ENCODE measurements at places on chromosomes 4 and X.

DNA sequence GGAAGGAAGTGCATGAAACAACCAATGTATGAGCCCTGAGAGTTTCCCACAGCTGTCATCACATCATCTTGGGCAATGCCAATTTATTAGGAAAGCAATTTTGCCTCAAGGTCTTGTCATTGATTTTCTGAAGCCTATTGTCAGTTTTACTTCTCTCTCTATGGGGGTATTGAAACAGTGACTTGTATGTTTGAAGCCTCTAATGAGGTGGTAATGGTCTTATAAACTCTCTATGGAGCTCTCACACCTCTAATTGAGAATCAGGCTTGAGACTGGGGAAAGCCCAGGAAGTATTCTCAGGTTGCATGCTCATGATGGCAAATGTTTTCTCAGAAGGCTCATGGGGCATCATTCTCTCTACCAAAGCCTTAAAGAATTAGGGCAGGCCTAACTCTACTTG lies 308.2 kb upstream of the EMCN start:
- no peak for DNase-seq

- DNase-seq = no peak
These were observed 47.5 kb upstream of the PDLIM3 start for GRCh38 chr4:185582651-185583400.

DNA sequence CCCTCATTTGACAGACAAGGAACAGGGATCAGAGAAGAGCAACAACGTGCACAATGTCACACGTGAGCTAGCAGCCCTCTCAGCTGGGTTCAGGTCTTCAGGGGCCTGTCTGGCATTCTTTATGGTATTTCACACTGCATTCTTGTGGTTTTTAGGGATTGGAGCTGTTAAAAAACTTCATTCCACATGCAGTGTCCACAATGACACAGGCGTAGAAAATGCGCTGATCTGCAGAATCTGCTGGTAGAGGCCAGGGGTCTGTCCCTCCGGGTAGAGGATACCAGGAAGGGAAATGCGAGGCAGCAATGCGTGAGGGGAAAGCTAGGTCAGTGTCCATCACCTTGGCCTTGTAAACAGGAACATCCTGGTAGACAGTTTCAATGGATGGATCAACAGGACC lies 36.6 kb downstream of the MAP7D3 start:
- DNase-seq = no peak

DNA sequence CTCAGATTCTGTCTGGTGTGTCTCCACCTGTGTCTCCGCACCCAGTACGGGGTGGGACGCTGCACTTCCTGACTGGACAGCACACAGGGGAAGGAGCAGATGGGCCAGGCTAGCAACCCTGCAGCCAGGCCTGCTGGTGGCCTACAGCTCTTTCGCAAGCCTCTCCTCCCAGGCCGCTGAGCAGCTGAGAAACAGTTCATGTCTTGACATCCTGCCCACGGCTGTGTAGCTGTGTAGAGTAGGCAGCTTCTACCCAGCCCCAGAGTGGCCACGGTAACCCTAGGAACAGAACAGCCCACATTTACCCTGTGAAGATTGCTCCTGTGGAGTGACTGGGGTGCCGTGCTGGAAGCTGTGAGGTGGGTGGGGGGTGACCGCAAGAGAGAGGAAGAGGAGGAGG lies 38.9 kb downstream of the CCNQ start:
- DNase-seq = no peak

GRCh38 chr4:7652906-7653305 lies 218.2 kb upstream of the PSAPL1 start:
- no peak for DNase-seq
